Effector CD8-positive, alpha-beta T cell (primary cell): ENCODE measurements at places on chromosomes 1 and 21.

DNA sequence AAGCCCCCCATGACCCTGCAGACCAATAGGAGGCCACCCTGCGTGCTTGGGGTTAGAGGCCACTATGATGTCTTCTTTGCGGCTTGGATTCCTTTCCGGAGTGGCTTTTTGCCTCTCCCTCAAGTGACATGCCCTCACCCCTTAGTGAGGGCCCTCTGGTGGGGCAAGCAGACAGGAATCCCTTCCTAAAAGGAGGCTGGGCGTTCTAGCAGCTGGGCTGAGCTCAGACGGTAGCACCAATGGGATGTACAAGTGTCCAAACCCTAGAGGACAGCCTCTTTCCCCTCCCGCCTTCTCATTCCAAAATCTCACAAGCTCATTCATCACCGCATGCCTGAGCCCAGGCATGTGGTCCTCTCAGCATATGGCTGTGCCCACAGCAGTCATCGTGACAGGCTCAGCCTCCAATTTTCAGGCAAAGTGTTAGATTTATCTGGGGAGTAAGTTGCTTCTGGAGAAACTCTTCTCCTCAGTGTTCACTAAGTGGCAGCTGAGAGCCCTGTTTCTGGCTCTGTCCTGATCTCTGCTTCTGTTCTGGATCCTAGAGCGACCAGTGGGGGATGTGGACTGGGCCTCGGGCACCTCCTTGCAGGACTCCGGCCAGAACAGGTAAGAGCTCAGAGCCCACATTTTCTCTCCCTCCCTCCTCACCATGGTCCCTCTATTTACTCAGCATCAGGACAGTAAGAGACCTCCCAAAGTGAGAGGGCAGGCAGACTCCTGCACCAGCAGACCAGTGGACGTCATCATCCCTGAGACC lies 4.8 kb downstream of the KIAA1614 start:
- no peak for DNase-seq

DNA sequence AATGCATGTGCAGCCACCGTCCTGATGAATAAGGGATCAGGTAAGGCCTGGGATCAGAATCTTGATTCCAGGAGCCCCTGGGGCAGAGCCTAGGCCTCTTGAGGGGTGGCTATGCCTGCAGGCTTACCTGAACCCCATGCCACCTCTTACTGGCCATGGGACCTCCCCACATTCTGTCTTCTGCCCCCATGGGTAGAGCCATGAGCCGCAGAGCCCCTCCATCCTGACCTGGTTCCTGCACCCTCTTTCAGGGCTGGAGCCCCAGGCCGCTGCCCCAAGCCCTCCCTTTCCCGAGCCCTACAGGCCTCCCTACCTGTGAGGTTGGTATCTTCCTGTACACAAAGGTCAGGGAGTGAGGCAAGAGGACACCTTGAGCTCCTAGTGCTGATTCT lies 120.8 kb downstream of the DMRTB1 start:
- DNase-seq, result no peak

DNA sequence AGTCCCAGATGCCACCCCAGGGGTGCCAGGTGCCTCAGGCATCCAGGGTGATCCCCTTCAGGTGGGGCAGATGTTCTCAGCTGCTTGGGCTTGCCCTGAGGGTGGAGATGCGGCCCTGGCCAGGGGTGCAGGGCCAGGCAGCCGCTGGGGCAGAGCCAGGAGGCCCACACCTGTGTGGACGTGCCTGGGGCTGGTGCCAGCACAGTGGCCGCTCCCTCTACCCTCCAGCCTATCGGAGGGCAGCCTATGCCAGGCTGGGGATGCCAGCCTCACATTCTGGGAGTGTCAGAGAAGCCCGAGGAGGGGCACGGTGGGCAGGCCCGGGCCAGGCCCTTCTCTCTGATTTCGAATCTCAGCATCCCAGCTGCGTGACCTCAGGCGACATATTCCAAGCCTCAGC lies 96.5 kb upstream of the WNT4 start:
- no peak for DNase-seq

DNA sequence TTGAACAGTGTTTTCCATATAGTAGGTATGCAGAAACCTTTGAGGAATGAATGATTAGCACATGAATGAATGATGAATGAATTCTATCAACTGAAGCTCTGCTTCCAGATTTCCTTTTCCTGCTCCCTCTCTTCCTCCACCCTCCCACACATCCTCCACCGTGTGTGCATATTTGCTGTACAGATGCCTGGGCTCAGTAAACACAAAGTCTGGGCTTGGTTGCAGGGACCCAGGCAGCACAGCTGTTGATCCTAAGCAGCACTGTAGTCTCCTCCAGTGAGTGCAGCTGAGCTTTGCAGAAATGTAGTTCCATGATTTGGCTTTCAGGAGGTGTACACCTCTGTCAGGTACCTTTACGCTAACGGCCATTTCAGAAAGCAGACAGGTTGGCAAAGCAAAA lies 611.7 kb downstream of the NUF2 start:
- DNase-seq, result no peak

GRCh38 chr1:217067642-217068041 lies 344.4 kb upstream of the ESRRG start:
- no peak for DNase-seq

DNA sequence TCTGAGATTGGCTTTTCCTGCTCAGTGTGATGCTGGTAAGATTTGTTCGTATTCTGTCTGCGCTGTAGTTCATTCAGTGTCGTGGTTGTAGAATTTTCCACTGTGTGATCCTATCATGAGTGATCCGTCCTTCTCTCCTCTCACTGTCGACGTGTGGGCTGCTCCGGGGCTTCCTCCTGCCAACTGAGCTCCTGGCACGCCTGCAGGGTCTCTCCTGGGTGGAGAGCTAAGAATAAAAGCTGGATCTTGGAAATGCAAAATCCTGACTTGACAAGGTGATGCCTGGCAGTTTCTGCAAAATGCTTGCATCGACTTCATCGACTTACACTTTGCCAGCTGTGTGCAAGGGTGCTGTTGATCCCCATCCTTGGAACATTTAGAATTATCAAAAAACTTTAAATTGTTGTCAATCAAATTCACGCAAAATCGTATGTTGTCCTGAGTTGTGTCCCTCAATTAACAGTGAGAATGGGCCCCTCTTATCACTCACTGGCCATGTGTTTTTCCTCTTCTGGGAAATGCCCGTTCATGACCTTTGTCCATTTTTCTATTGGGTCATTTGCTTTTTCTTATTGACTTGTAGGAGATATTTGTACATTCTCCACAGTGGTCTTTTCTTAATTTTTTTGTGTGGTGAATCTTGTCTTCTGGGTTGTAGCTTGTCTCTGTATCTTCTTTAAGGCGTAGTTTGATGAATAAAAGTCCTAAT lies 125.5 kb downstream of the CRYAA start:
- no peak for DNase-seq

GRCh38 chr1:35386290-35386689 lies 117.8 kb downstream of the ZMYM4 start:
- no peak for DNase-seq

DNA sequence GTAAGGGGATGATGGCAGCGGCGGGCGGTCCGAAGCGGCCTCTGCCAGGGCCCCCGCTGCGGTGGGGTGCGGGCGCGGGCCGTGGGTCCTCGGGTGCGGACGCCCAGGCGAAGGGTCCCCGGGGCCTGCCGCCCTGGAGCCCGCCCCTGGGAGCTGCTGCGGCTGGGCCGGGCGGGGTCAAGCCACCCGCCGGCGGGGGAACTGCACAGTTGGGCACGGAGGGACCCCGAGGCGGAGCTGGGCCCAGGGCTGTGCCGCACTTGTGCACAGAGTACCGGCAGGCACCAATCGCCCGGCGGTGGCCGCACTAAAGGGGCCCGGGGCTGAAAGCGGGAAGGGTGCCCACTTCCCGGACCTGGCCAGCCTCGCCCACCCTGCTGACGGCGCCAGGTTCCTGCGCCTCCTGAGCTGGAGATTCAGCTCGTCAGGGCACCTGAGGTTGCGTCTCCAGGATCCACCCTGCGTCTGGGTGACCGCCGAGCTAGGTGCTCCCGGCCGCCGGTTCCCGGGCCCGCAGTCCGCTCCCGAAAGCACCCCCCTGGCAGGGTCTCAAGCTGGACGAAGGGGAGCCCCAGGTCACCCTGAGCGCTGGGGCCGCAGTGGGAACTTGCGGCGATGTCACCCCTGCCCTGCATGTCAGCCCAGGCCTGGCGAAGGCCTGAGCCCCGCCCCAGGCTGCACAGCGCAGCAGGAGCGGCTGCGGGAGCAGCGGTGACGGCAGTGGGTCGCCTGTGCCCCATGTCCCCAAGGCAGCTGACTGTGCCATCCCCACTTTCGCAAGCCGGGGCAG lies 56.7 kb upstream of the ETV3 start:
- DNase-seq, result no peak

DNA sequence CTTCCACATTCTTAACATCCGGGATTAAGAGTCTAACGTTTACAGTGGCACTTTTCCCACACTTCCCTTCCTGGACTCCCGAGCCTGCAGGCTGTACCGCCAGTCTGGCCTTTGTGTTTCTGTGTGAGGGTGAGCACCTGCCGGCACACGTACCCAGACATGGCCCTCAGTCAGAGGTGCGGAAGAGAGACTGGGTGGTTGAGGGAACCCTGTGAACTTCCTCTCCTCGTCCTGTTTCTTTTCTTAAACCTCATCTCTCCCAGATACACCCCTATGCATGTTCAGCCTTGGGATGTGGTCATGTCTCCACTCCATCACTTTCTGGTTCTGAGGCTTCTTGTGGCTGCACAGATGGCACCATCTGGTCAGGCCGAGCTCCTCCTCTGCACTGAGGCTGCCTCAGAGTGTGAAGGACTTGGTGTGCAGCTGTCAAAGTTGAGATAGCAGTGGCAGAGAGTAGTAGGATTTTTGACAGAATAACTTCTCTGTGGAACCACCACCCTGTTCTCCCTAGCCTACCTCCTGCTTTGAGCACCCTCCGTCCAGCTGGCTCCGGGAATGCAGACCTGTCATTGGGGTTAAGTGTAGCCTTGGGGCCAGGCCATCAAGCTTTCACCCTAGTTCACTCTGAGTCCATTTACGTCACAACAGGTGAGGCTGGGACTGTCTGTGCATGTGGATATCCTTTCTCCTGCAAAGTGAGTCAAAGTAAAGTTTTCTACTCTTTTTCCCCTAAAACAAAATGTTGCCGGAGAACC lies 31.4 kb downstream of the VASH2 start:
- no peak for DNase-seq

DNA sequence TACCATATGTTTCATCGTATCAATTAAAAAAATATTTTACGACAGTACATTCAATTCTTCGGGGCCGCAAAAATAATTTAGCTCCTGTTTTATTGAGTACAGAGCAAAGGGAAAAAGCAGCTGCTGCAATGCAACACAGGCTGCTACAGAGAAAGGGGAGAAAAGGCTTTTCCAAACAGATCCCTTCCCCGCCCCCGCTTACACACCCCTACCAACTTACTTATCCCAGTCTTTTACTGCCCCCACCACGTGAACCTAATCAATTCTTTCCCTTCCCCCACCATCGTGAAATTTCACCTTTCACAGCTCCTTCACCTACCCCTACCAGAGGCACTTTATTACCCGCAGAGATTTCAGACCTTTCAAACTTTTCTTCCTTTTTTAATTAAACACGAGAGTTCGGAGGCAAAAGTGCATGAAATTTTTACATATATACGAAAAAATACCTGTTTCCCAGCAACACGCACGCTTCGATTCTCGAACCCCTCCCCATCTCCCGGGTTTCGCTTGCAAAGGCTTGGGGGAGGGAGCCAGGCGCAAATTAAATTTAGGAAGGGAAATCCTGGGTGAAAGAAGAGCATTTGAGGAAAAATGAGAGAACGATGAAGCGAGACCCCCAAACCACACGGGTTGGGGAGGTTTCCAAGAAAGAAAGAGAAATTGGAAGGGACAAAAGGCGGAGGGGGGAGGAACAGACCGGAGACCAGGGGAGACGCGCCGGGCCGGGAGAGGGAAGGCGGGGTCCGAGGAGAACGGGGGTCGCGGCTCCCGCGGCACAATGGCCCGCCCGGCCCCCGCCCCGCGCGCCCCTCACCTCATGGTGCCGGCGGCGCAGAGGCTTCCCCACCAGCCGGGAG lies 823 bp downstream of the ENAH start:
- no peak for DNase-seq

GRCh38 chr21:42892582-42892930 lies 553 bp upstream of the NDUFV3 start:
- DNase-seq, result no peak

DNA sequence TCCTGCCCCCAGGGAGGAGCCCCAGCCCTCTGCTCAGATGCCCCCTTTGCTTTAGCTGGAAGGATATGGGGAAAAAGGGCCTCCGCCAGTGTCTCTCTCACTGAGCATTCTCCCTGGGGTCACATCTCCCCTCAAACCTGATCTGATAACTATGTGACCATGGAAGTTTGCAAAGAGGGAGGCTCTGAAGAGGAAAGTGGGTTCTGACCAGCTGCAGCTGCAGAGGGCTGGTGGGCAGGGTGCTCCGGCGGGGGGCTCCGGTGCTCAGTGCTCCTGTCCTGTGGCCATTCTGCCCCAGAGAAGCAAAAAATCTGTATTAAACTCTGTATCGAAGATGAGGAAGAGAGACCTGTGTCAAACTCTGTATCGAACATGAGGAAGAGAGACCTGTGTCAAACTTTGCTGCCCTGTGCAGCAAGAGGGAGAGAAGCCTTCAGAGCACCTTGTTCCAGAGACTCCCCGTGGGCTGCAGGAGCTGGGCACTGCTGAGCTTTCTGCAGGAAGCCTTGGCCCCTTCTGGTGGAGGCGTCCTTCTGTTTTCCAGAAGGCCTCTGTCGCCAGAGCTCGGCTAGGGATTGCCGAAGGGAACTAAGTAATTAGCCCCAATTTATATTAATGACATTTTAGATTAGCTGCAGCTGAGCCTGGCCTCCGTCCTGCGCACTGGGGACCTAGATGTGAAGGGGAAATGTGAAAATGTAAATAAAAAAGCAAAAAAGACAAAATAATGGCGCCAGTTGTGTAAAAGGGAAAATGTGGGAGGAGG lies 186.2 kb upstream of the C1orf174 start:
- DNase-seq, result no peak

DNA sequence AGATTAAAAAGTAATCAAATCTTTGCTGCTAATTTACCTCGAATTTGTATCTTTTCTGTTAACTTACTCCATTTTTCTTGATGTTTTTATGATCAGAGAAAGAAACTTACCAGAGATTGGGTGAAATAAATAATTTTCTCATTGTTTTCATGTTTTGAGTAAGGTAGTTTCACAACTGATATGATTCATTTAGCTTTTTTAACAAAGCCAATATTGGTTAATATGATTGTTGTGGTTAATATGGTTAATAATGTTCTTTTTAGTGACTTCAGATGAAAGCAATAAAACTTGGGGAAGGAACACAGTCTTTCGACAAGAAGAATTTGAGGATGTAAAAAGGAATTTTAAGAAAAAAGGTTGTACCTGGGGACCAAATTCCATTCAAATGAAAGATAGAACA lies 48.1 kb downstream of the MAP3K21 start:
- DNase-seq, result no peak

DNA sequence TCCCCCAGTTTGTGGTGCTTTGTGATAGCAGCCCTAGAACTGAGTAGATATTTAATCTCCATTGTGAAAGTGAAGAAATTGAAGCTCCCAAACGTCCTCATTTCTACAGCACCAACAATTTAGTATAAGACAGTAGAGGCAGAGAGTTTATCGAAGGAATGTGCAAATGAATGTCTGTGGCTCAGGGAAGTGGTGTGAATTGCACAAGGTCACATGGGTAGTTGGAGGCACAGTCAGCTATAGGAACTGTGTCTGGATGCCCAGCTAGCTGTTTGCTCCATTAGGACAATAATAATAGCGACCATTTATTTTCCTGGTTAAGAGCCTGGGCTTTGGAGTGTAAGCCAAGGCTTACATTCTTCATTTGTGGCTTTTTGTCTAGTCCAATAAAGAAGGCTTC lies 144.4 kb upstream of the USP24 start:
- DNase-seq, result no peak
